Neural progenitor cell (in vitro differentiated cells): ENCODE measurements at places on chromosomes 13 and 19.

DNA sequence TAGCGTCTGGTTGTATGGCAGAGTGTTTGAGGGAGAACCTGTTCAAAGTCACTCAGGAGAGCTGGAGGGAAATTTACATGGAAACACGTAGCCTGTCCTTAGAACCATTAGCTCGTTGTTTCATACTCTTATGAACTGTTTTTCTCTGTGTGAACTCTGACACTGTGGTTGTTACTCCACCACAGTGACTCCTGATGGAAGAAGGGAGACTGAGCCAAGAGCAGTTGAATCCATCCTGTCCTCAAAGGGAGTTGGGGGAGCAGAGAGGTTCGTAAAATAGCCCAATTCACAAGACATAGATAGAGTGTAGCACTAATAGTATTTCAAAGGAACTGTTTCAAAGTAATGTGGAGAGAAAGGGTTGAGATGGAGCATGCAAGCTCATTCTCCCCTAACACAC is 964.8 kb downstream of the PCDH9 start:
- DNase-seq, result no peak

DNA sequence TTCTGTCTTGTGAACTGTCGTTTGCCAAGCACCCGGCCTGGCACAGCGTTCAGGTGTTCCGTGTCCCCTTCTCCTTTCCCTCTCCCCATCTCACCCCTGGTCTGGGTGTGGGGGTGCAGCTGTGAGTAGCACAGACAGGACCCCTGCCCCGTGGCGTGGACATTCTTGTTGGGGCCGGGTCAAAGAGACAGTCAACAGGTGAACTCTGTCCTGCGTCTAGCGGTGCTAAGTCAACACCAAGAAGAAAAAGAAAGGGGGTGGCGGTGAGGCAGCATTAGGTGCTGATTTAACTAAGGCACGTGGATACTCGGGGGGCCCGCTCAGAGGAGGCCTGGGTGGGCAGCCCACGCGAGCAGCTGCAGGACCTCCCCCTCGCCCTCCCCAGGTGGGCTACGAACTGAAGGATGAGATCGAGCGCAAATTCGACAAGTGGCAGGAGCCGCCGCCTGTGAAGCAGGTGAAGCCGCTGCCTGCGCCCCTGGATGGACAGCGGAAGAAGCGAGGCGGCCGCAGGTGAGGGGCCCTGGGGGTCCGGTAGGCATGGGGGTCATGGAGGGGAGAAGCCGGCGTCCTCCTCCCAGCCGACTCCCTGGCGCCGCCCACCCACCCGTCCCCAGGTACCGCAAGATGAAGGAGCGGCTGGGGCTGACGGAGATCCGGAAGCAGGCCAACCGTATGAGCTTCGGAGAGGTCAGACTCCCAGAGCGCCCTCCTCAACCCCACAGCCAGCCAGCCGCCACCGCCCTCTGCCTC is 9.7 kb upstream of the CNOT3 start:
- DNase-seq, result no peak

- peak; percentile 58 for DNase-seq
These were observed 44.3 kb downstream of the COL4A1 start for GRCh38 chr13:110262508-110263291.

DNA sequence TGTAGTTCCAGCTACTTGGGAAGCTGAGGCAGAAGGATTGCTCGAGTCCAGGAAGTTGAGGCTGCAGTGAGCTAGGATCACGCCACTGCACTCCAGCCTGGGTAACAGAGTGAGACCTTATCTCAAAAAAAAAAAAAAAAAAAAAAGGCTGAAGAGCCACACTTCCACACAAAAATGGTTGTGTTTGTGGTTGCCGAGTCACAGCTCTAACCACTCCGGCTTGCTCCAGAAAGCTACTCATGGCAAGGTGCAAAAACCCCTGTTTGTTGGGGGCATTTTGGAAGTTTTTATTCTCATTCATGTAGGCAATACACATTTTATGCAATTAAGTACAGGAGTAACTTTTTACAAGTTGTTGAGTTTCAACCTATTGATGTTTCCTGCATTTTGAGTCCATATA is 93.5 kb downstream of the INSR start:
- no peak for DNase-seq

DNA sequence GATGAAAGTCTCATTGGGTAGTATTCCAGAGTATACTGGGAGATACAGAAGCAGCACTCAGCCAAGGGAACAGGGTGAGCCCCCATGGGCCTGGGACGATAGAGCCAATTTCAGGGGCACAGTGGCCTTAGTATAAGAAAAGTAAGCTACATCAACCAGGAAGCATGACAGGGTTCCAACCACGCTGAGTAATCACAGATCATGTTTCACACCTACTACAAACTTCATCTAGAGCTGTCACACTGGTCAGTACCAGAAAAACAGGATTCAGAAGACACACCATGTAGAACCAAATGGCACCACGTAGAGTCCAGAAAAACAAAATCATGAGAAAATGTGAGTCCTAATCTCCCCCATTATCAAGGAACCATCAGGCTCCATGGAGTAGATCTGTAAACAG is 1292.4 kb upstream of the MIR17HG start:
- DNase-seq, result no peak

DNA sequence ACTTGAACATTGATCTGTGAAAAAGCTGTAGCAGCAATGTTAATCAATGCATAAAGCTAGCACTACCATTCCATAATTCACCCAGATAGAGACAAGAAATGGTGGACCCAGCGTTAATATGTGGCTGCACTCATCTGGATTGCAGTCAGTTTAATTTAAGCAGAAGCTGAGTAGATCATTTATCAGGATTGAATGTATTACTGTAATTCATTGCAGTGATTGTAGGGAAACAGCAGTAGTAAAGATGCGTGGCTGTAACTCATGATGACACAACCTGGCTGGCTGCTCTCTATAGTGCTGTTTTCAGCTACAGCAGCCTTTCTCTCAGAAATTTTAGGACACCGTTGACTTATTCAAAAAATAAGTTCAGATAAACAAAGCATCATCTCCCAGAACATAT is 499.5 kb upstream of the SLITRK6 start:
- no peak for DNase-seq

DNA sequence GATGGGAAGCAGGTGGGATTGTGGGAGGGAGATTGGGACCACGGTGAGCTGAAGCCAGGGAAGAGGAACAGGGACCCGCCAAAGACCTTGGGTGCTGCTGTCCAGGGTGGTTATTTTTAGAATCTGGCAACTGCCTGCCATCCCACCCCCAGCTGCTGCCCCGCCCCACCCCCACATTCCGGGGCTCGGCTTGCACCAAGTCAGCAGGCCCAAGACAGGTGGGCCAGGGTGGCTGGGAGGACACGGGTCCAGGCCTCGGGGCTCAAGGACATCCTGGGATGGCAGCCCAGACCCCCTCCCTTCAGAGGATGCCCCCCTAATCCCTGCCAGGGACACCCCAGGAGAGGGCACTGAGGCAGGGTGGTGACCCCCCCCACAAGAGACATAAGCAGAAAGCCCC is 827 bp downstream of the CKM start:
- no peak for DNase-seq
